Stimulated activated CD8-positive, alpha-beta memory T cell treated with anti-CD3 and anti-CD28 coated beads, Interleukin-4, amount 100 ng/mL, for 1 hour (primary cell): ENCODE measurements at places on chromosomes 5 and 9.

DNA sequence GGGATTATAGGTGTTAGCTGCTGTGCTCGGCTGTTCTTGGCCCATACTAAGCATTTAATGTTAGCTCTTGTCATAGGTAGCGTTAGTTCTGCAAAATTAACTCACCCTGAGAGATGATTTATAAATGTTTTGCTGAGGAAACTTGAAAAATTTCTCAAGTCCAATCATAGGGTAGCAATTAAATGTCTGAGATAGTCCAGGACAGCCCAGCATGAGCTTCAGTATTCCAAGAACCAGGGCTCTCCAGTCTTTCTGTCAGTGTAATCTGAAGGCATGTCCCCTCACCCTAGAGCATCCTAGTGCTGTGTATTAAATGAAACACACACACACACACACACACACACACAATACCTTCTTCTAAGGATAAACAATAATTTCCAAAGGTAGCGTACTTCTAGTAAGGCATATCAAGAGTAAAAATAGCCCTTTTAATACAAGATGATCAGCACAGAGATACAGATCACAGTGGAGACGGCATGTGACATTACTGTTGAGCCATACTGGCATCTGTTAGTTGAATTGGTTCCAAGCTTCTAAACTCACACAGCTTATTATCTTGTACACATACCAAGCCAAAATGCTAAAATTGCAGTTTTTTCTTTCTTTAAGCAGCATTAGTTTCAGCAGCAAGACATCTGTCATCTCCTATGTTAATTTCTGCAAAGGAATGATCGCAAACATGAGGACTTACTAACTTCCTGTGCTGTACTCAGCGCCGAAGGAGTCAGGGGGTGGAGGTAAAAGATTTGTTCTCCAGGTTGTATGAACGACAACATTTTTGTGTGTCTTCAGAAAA, 46.3 kb upstream of the JMY start:
- DNase-seq: no peak

- no peak for DNase-seq
Measured at GRCh38 chr9:7226007-7226640, 468.4 kb downstream of the KDM4C start.

- DNase-seq: no peak
Measured at GRCh38 chr9:115461280-115461679, 343.3 kb upstream of the TNC start.

DNA sequence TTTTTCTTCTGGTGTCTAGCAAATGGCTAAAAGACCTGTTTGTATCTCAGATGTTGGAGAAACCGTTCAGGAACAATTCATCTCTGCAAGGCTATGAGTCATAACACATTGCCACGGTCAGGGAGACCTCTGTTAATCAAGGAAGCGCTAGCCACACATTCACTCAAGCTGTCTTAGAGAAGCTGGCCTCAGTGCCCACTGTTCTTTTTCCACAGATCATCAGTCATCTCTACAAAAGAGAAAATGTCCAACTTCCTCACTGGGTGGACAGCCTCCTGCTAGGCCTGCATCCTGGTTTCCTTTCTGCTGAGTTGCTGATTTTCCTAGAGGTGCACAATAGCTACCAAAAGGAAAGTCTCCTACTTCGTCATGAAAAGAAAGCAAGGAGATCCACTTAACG, 360.5 kb downstream of the BNC2 start:
- no peak for DNase-seq

DNA sequence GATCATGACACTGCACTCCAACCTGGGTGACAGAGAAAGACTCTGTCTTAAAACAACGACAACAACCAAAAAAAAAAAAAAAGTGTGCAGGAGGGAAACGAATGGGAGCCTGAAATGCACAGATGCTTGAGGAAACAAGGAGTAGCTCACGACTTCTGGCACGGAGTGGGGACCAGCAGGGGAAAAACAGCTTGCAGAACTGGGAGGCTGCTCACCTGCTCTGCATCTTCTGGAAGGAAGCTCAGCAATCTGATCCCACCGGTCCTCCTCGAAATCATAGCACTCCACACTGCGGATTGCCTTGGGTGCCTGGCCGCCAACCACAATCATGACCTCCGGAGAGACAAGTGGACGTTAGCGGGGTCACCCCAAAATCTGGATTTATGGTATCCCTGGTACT, 96.2 kb downstream of the KLHL3 start:
- DNase-seq: no peak

DNA sequence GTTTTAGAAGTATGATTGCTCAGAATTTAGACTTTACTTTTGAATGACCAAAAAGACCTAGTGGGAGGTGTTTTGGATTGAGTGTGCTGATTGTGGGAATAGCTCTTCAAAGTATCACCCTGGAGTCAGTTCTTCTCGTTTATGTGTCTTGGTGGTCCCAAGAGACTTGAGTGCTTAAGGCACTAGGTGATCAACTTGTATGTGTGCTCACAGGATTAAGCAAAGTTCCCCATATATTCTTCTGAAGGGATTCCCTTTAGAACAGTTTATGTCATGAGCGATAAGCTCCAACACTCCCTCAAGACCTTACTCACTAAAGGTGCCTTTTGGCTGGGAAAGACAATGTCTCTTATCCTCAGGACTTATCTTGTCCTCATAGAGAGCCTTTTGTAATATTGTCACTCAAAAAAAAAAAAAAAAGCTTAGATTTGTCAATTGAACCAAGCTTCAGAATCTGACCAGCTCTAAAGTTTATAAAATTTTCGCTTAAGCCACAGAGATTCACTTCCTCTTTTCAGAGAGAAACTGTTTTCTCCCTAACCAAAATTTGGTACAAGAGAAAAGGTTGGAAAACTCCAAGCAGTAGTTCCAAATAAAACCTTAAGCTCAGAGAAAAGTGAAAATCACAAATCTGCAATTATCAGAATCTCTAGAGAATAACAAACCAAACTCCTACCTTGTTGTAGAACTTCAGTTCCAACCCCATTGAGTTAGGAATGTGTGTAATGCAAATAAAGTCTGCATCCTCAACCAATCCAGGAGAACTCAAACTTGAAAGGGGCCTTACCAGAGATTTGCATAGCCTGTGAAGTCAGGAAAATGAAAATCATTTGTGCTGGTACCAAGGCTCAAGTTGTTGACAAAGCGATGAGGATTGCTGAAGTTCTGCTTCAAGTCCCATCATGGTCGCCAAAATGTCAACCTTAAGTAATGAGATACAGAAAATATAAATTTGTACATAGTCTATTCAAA, 40.0 kb upstream of the PDZD2 start:
- DNase-seq: no peak

GRCh38 chr9:91660521-91660920, 236.9 kb upstream of the NFIL3 start:
- no peak for DNase-seq

DNA sequence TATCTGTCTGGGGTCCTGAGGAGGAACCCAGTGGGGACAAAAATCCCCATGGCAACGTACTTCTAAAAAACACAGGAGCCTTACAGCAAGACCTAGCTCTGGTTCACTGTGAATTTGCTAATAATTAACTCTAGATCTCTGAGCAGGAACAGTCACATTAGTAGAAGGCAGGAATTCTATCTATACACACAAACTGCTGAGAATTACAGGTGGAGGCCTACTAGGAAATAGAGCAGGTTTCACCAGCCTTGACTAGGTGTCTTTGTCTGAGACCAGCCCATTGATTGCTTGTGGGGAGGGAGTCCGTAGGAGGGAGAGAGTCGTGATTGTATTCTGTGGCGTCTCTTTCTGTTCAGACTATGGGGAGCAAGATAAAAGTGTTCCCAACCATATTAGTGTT, 44.8 kb downstream of the PRLR start:
- no peak for DNase-seq

DNA sequence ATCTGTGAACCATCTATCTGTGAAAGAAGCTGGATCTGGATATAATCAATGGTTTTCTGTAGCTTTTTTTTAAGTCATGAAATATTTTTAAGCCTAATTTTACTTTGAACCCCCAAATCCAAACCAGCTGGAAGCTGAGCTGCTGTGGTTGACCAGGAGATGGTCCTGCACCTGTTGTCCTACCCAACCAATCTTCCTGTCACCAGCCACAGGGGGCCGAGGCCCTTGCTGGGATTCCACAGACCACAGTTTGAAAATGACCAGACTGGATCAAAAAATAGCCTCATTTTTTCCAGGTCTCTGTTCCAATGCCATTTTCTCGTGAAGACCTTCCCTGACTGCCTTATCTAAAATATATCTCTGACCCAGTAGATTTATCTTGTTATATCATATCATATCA, 200.6 kb downstream of the SGCD start:
- DNase-seq: no peak

GRCh38 chr5:144202726-144203125, 32.1 kb downstream of the KCTD16 start:
- DNase-seq: no peak

GRCh38 chr9:135698767-135699166, 514 bp downstream of the SOHLH1 start:
- no peak for DNase-seq

DNA sequence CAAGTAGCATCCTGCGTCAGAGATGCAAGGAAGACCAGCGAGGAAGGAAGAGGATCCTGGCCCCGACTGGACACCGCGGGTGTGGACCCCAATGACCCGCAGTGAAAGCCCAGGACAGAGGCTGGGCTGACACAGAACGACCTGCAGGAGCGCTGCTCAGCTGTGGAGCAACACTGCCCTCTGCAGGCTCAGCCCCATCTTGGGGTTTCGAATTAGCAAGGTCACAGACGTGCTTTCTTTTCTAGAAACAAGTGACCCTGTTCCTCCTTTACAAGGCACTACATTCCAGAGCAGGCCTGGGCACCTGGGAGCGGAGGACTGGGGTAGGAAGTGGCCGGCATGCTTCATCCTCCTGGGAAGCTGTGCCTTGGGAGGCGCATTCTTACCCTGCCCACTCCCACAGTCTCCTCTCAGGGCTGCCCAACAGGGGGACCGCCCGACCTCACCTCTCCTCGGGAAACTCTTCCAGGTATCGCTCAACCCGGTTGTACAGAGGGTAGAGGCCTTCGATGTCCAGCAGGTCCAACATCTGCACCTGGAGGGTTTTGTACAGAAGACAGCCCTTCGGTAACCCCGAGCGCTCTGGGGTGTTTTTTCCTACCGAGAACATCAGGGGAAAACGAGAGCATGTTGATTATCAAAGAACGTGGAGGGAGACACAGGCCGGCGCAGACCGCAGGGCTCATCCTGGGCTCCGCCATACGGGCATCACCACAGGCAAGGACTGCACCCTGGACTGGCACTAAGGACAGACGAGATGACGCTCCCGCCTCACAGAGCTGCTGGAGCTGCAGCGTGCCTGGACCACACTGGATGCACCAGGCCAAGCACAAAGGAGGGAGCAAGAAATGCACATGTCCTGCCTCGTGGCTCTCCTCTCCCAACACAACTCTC, 35.0 kb downstream of the IPPK start:
- no peak for DNase-seq

DNA sequence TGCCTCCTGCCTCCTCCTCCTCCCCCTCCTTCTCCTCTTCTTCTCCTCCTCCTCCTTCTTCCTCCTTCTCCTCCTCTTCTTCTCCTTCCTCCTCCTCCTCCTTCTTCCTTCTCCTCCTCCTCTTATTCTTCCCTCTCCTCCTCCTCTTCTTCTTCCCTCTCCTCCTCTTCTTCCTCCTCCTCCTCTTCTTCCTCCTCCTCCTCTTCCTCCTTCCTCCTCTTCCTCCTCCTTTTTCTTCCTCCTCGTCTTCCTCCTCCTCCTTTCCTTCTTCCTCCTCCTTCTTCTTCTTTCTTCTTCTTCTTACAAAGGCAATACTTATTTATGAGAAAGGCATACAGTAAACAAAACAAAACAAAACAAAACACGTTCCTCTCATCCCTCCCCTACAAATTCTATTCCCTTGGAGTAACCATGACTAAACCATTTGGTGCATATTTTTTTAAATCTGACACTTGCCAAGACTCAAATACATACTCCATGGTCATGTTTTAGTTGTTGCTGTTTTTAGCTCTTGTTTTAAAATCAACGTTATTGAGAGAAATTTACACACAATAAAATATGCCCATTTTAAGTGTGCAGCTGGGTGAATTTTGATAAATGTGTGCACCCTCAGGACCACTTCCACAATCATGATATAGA, 135.6 kb downstream of the FOXD1 start:
- no peak for DNase-seq

GRCh38 chr5:118580949-118581348, 407.4 kb downstream of the DTWD2 start:
- no peak for DNase-seq

DNA sequence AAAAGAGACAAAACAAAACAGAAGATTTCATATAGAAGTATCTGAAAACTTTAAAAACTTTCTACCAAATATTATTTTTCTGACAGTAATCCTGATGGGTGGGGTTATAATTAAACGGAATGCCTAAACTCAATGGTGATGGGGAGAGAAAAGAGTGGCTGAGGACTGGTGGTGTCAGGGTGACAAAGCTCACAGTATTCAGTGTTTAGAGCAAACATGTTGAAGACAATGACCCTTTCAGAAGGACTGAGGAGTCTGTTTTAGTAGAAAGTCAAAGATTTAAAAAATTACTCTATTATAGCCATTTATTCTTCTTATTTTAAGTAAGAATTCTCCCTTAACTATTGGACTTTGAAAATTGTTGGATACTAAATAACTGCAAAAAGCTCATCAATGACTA, 1144.0 kb downstream of the TAF11L14 start:
- no peak for DNase-seq

DNA sequence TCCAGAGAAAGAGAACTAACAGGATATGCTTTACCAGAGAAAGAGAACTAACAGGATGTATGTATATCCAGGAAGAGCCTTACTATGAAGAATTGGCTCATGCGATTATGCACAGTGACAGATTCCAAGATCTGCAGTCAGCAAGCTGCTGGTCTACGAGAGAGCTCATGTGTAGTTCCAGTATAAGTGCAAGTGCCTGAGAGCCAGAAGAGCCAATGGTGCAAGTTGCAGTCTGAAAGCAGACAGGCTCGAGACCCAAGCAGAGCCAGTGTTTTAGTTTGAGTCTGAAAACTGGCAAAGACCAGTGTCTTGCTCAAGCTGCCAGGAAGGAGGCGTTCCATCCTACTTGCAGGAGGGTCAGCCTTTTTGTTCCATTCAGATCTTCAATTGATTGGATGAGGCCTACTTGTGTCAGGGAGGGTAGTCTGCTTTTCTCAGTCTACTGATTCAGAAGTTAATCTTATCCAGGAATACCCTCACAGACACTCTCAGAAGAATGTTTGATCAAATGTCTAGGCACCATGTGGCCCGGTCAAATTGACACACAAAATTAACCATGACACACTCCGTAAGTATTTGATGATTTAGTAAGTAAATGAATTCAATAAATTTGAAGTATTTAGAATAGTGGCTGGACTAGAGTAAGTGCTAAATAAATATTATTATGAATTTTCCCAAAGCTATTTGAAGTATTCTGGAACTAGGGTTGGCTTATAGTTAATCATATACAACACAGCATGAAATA, 372.1 kb upstream of the SGCD start:
- DNase-seq: no peak

DNA sequence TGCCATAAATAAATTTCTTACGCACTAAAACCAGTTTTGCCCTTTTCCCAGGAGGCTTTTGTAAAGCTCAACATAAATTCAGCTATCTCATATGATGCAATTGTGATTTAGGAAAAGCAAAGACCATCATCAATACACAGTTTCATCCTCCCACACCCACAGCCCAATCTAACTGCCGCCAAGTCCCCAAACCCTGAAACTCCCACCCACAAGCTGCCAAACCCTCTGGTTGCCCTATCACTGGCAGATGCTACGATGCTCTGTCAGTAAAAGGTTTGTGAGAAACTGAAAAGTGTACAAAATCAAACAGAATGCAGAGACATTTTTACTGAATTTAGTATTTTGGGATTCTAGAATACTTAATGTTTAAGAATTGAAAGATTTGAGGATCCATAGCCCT, 42.8 kb upstream of the NR4A3 start:
- no peak for DNase-seq

- DNase-seq: no peak
Measured at GRCh38 chr9:96160168-96160567, 141.8 kb downstream of the HSD17B3 start.
